ENCODE measurements at places on chromosomes 6 and 20.
A peak's percentile ranks its signal among the peaks of the same experiment; 100 is the strongest.

DNA sequence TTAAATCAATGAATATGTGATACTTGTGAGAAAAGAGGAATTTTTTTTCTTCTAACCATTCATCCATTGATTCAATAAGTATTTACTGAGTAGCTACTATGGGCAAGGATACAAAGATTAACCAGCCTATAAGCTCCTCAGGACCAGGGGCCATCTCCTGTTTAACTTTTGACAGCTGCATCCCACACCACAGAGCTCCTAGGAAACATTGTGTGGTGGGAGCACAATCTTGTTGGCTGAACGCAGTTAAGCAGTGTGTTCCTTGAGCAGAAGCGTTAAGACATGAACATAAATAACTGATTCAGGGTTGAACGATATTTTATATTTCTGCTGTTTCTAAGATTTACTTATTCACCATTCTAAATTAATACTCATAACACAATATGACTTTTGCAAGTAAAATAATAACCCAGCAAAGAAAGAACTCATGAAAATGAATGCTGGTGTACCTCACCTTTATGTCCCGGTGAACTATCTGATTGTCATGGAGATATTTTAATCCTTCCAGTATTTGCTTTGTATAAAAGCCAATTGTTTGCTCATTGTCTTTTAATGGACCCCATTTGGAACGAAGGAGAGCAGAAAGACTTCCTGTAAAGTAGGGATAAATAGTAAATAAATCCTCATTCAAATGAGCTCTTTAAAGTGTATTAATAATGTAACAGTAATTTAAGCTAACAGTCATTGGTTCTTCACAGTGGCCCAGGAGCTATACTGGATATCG, 62.6 kb upstream of the MAP7 start:
- no peak for DNase-seq

DNA sequence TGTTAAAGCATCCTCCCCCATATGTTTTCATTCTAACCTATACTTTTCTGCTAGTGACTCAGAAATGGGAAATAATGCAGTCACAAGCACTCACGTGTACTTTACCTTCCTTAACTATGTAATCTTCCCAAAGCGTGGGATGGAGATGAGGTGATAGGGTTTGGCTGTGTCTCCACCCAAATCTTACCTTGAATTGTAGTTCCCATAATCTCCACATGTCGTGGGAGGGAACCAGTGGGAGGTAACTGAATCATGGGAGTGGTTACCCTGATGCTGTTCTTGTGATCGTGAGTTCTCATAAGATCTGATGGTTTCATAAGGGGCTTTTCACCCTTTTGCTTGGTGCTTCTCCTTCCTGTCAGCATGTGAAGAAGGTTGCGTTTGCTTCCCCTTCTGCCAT, 35.4 kb downstream of the AGPAT4 start:
- DNase-seq, result no peak

DNA sequence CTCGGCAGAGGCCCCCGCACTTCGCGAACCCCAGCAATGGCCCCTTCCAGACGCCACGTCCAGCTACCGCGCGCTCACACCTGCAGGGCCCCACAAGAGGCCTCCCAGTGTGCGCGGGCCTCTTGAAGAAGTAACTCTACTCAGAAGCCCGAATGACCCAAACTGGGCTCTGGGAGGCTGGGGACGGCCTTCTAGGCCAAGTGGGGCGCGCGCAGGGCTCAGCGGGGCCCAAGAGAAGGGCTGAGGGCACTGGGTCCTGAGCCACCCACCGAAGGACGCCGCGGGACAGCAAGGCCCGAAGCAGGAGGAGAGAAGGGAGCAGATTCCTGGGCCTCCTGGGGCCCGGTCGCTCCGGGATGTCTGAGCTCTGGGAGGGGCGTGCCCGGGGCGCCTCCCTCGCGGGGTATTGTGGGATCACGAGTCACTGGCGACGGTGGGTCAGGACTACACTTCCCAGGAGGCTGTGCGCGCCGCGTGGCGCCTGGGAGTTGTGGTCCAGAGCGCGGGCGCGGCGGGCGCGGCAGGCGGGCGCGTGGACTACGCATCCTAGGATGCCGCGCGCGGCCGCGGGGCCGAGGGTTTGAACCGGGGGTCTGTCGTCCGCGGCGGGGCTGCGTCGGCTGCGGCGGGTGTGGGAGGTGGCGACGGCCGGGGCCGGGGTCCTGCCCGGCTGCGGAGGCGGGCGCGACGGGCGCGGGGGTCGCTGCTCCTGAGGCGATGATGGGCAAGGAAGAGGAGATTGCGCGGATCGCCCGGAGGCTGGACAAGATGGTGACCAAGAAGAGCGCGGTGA, at the start of gene TCEA2:
TCEA2 (plus strand) TSS at position 603 of the 793 bp plus-strand sequence; CDS start at position 718, 115 bp downstream.
- peak; percentile 100 for DNase-seq

- no peak for DNase-seq
Observed at GRCh38 chr6:169895000-169895759, 143.8 kb downstream of the ERMARD start.

DNA sequence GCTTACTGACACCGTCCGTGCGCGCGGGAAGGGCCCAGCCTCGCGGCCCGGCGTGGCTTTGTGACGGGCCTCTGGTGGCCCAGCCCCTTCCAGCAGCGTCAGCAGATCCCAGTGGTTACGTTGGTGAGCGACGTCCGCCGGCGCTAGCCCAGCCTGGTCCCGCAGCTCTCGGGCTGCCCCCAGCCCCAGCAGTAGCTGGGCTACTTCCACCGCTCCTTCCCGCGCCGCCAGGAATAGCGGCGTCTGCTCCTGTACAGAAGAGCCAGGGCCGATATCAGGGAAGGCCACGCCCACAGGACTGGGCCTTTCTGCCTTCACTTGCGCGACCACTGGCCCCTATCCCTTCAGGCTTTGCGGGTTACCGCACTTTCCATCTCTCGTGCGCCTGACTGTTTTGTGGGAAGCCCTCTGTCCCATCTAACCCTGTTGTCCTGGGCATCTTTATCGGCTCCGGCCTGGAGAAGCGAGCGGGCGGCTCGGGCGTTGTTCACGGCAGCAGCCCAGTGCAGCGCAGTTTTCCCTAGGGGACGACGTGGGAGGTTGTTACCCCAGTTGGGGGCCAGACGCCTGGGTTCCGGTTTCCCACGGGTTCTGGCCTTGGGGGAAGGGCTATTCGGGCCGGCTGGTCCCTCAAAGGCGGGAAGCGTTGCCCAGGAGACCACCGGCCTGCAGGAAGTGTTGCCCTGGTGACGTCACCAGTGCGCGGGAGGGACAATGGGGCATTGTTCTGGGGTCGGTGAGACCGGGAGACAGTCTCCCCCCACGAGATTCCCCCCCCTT, 3.6 kb upstream of the GPSM3 start:
- DNase-seq, result no peak

GRCh38 chr20:5156675-5157448, 30.1 kb downstream of the CDS2 start:
- DNase-seq, result no peak

DNA sequence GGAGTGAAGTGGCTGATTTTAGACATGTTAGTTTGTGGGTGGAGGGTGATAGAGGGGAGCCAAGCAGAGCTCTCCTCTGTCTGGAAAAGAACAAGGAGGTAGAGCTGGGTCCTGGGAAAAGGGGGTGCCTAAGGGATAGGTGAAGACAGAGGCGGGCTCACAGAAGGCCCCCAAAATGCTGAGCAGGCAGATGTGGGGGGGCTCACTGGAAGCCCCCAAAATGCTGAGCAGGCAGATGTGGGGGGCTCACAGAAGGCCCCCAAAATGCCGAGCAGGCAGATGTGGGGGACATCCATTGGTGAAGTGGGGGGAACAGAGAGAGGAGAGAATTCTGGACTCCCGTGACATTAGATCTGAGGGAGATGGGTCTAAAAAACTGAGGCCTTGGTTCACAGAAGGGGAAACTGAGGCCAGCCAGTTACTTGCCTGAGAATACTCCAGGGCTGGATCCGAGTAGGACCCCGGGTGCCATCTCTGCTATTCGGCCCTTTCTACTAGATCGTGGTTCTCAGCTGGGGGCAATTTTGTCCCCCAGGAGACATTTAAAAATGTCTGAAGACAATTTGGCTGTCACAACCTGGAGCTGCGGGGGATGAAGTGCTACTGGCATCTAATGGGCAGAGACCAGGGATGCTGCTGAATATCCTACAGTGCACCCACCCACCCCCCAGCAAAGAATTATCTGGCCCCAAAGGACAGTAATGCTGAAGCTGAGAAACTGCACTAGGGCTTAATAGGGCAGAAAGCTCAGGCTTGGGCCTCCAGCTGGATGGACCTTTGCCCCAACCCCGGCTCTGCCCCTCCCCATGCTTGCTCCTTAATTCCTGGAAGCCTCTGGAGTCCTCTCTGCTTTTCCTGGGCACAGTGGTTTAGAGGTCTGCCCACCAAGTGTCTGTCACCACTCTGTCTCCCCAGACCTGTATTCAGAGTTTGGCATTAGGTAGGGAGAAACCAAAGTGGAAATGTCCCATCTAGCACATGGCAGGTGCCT, 2.1 kb downstream of the LPIN3 start:
- no peak for DNase-seq

GRCh38 chr6:16419636-16420336, 181.4 kb downstream of the GMPR start:
- no peak for DNase-seq

- peak; percentile 15 for DNase-seq
Observed at GRCh38 chr6:167898673-167899311, 72.1 kb downstream of the AFDN start.

DNA sequence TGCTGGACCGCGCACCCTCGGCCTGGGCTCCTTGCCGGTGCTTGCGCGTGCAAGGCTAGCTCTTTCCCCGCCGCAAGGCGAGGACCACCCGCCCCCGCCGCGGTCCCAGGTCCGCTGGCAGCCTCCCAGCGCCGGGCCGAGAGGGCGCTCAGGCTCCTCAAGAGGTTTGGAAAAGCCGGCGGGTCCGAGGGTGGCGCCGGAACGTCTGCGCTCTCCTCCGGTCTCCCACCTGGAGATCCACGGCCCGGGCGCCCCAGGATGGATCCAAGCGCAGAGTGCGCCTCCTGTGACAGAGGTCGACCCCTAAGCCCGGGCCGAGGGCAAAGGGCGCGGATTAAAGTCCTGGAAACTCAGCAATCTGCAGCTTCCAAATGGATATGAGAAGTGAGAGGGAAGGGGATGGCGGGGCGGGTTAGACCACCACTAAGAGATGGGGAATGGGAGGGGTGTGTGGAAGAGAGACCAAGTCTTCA, 575 bp upstream of the MICAL1 start:
- no peak for DNase-seq

GRCh38 chr6:84222426-84222825, 5.0 kb downstream of the CEP162 start:
- no peak for DNase-seq

- no peak for DNase-seq
Observed at GRCh38 chr20:10783707-10784553, 110.1 kb upstream of the JAG1 start.

DNA sequence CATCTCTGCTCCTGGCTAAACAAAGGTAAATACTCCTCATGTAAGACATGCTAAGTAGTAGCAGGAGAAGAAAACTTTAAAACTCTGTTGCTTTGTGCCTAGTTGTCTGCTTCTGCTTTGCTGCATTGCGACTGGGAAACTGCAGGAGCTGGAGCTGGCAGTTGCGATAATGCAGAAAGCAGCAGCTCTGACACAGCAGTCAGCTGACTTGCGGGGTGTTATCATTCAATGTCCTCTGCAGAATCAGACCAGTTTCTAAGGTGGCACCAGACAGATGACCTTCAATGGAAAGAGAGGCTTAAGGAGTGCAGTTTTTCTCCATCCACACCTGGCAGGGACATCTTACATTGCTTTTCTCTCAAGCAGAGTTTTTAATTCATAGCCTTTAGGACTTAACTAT, 69.9 kb upstream of the SOX4 start:
- DNase-seq, result no peak

DNA sequence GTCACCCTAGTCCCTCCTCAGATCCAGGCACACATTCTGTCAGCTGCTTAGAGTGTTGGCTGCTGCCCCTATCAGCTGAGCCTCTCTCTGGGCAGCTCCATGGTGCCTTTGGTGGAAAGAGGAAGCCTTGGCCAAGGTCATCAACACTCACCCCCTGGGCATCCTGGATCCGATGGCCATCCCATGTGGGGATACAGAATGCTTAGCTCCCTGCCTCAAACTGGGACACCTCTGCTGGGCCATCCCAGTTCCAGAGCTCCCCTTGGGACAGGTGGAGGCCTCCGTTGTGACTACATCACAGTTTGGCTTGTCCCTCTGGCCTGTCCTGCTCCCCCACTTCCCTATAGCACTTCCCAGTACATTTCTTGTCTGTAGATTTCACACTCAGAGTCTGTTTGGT, 45.6 kb downstream of the TOX2 start:
- no peak for DNase-seq

GRCh38 chr6:129662980-129663431, 47.0 kb downstream of the ARHGAP18 start:
- no peak for DNase-seq

- no peak for DNase-seq
Observed at GRCh38 chr6:104625536-104625935, 234.2 kb downstream of the HACE1 start.

- no peak for DNase-seq
Observed at GRCh38 chr6:84554706-84555105, 209.7 kb downstream of the TBX18 start.

DNA sequence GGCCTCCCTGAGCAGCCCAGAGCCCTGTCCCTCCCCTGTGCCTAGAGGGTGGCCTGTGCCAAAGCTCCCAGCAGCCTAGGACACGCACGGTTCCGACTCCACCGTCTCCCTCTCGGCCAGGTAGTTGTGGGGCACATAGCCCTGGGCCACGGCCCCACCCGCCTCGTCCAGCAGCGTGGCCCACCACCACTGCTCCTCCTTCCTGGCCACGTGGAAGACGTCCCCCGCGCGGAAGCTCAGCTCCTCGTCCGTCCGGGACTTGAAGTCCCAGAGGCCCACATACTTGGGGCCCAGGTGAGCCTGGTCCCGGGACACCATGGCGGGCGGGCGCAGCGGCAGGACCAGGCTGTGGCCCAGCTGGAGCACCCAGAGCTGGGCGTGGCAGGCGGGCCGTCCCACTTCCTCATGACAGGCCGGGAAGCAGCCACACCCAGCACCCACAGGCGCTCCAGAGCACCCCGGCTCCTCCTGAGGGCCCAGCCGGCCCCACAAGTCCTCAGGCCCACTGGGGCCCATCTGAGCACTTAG, at the start of gene PTK6:
PTK6 (minus strand) TSS at position 380 of the 528 bp plus-strand sequence; CDS start at position 318, 62 bp downstream.
- DNase-seq, result peak; percentile 97

- DNase-seq, result no peak
Observed at GRCh38 chr6:100485268-100485667, 20.5 kb upstream of the SIM1 start.

- DNase-seq, result no peak
Observed at GRCh38 chr6:83168556-83168955, 24.5 kb downstream of the PGM3 start.

- DNase-seq, result no peak
Observed at GRCh38 chr6:41182069-41183034, 18.6 kb downstream of the TREML2 start.
